Bronchus fibroblast of lung (primary cell): ENCODE measurements at places on chromosomes 1 and 21. TPM values are rescaled to one million over a fixed set of nuclear protein-coding genes. Genes with fewer than 3 reads are reported as not detected.

The TPM3 gene
- total RNA-seq = 370 and 476 TPM in 2 replicates

The CYP4A22 gene
- not detected in 2 replicates for total RNA-seq

The JAM2 gene
- total RNA-seq = 1.2 and 2.0 TPM in 2 replicates

The OR10T2 gene
- total RNA-seq = not detected in 2 replicates

The PLCH2 gene
- total RNA-seq = under 0.01 and 0.15 TPM in 2 replicates

The S100A7A gene
- total RNA-seq = not detected in 2 replicates

The KIF2C gene
- total RNA-seq = 64.9 and 71.5 TPM in 2 replicates

The OR2G6 gene
- not detected in 2 replicates for total RNA-seq
